Activated T-helper 2 cell treated with anti-CD3 and anti-CD28 coated beads, Interferon-gamma antibody, Interleukin-2, Interleukin-4, amounts not matched to agents 10 μg/mL and 5 μg/mL and 100 μg/mL, durations not matched to agents 14 hours and 24 hours and 36 hours (primary cell): ENCODE measurements at places on chromosomes 4 and X.

DNA sequence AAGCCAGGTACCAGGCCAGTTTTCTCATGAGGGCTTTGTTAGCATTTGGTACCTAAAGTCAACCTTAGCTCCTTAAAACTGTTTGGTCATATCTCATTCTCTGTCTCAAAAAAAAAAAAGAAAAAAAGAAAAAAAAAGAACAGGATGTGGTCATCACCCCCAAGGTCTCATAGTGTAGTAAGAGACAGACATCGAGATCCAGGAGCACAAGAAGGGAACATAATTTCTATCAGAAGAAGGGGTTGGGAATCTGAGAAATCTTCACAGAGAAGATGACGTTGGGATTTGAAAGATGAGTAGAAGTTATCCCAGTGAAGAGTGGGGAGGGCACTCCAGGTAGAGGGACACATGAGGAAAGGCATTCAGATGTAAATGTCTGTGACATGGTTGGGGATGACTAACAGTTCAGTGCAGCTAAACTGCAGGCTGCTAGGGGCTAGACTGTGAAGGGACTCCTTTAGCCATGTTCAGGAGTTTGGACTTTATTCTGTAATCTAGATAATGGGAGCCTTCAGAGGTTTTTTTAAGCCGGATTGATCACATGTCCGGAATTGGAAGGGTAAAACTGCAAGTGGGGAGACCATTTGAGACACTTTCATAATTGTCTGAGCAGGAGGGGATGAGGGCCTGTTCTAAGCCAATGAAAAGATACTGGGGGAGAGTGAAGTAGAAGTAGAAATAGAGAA lies 26.9 kb upstream of the GJB1 start:
- no peak for DNase-seq

GRCh38 chr4:132540268-132540667 lies 608.8 kb upstream of the PCDH10 start:
- DNase-seq, result no peak

DNA sequence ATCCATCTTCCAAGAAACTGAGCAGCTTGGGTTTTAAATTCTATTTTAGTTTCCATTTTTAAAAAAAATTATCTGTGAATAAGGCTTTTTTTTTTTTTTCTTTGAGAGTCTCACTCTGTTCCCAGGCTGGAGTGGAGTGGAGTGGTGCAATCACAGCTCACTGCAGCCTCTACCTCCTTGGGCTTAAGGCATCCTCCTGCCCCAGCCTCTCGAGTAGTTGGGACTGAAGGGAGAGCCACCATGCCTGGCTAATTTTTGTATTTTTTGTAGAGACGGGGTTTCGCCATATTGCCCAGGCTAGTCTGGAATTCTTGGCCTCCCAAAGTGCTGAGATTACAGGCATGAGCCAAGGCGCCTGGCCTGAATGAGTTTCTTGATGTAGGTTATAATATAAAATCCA lies 1.4 kb downstream of the ENOPH1 start:
- DNase-seq, result no peak

DNA sequence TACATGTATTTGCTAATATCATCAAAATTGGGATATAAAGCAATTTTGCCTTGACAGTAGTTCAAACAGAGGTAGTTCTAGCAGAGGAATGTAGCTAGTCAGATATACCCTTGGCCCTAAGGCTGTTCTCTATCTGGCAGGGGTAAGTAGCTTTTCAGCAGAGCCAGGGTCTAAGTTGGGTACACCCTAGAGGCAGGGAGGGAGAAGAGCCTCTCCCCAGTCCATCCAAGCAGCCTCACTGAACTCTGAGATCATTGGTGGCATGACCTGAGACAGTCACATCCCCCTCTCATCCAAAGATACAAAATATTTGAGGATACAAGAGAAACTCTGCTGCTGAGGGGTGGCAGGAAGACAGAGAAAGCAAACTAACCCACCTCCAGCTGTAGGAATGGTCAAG lies 343.7 kb downstream of the DHX15 start:
- no peak for DNase-seq

- peak; percentile 79 for DNase-seq
These were observed at the start of gene DGKQ for GRCh38 chr4:973431-974397. Gene DGKQ (minus strand): TSS chr4:973569. CDS start chr4:973482, 87 bp downstream.

GRCh38 chr4:151721466-151721865 lies 39.3 kb downstream of the GATB start:
- no peak for DNase-seq

DNA sequence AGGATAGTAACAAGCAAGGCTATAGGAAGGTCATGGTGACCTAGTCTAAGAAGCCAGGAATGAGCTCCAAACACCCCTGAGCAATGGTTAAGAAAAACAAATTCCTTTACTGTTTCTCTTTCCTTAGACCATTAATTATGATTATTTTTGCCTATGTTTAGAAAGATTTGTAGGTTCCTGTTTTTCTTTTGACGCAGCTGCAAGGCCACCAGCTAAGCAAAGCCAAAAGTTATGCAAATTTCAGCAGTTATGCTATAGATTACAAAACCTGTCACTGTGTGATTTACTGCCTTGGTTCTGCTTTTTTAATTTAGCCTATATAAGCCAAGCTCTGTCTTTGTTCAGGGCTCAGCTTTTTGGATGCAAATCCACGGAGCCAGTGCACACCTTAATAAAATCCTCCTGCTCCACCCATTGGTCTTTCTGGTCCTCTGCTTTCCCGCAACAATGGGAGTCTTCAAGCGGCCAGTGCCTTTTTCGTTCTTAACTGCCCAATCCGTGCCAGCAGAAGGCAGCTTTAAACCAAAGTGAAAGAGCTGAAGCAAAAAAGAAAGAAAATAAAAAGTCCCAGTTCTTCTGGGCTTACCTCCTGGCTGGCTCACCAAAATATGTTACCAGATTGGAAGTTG lies 1.4 kb upstream of the CEP135 start:
- DNase-seq, result no peak

DNA sequence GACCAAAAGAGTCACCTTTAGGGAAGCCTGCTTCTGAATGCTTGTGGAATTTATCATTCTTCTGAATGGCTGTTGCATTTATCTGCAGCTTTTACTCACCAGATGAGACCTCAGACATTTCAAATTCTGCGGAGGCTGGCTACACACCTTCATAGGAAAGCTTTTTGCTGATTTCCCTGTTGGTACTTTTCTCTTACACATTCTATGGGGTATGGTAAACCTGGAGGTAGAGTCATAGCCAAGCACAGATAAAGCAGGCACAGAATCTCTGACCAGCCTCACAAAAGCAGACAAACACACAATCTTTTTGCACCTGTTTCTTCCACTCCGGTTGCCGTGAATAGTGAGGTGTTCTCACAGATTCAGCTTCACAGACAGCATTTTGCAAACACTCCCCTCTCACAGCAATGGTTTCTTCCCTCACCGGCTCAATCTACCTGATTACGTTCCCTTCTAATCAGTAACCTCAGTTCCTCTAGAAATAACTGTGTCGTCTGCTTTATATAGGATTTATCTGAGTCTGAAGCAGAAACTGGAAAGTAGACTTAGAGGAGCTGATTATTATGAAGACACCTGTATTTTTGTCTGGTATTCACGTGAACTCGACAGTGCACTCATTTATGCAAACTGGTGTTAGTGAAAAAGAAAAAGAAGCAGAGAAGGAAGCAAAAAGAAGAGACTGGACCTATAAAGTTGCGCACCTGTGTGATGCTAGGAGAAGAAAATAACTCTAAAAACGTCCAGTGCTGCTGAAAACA lies 83.1 kb downstream of the DMD start:
- DNase-seq, result no peak

DNA sequence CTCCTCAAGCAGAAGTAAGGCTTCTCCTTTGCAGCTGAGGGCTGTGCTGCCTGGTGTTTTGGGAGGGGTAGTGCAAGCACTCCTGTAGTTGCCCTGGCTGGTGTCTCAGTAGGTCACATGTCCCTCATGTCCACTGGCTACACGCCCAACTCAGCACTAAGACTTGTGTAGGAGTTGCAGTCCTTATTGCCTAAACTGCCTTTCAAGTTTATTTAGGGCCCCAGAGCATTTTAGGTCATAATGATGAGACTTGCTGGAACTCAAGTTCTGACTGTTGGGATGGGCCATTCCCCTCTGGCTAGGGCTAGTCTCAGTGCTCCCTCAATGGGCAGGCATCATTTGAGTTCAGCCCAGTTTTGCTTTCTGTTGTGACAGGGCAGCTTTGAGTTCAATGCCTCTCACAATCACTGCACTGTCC lies 44.1 kb downstream of the PPM1K start:
- DNase-seq, result no peak

DNA sequence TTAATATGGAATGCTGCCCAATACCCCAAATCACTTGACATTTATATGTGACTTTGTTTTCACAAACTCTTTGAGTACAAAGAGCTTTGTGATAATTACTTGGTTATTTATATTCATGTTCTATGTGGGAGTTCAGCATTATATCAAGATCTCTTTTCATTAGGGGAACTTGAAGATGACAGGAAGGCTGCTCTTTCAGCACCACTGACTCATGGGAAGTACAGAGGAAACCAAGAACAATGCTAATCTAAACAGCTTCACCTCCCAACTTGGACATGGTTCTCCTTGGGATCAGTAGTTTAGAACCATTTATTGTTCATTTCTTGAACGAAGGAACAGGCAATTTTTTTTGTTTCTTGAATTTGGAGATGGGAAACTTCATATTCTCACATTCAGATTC lies 184.0 kb upstream of the AFF2 start:
- no peak for DNase-seq

GRCh38 chr4:3873408-3874027 lies 107.3 kb downstream of the ADRA2C start:
- DNase-seq, result no peak

- DNase-seq, result no peak
These were observed 733.4 kb upstream of the INTU start for GRCh38 chr4:126899331-126899801.

GRCh38 chrX:14922437-14922836 lies 49.2 kb downstream of the MOSPD2 start:
- no peak for DNase-seq

- no peak for DNase-seq
These were observed 45.2 kb upstream of the UNC5C start for GRCh38 chr4:95594013-95594412.

DNA sequence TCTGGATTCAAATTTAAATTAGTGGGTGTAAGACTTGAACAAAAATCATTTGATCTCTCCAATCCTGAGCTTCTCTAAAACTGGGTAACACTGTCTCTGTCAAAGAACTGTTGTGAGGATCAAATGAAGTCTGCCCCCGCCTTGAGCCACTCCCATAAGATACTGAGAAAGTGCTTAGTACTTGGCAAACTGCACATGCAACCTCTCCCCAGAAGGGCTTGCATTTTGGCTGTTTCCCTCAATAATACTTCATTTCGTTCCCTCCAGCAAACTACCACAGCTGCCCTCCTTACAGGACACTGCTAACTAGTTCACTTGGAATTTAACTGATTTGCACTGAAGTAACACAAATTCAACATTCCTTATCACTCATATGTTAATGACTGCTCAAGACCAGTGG lies 79.8 kb downstream of the APBB2 start:
- DNase-seq, result no peak

GRCh38 chr4:146852360-146852759 lies 93.3 kb downstream of the TTC29 start:
- DNase-seq, result no peak

- no peak for DNase-seq
These were observed 138.2 kb upstream of the AADAT start for GRCh38 chr4:170227928-170228327.

DNA sequence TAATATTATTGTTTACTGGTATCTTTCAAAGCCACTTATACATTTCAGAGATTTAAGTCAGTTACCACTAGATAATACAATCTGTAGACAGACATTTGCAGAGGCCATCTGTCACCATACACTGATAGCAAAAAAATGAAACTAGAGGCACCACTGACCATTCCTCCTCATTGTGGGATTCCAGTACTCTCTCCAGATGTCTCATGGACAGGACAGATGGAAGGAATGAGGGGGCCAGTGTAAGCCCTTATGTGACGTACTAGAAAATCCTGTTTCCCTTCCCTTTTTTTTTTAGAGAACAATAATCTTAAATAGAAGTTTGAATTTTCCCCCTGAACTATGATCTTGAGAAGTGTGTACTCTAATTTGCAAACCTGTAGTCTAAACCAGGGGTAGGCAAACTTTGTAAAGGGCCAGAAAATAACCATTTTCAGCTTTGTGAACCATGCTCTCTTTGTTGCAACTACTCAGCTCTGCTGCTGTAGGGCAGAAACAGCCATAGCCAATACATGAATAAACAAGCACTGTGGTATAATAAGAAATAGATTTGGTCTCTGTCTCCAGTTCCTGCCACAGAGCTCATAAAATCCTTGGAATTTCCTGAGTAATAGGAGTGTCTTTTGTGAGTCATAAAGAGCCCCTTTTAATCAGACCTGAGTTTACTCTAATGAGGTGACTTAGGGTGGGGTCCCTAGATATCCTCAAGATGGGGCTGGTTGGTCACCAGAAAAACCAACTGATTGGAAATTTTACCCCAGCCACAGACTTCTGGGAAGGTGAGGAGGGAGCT lies 90.4 kb downstream of the MOSPD2 start:
- DNase-seq, result no peak

DNA sequence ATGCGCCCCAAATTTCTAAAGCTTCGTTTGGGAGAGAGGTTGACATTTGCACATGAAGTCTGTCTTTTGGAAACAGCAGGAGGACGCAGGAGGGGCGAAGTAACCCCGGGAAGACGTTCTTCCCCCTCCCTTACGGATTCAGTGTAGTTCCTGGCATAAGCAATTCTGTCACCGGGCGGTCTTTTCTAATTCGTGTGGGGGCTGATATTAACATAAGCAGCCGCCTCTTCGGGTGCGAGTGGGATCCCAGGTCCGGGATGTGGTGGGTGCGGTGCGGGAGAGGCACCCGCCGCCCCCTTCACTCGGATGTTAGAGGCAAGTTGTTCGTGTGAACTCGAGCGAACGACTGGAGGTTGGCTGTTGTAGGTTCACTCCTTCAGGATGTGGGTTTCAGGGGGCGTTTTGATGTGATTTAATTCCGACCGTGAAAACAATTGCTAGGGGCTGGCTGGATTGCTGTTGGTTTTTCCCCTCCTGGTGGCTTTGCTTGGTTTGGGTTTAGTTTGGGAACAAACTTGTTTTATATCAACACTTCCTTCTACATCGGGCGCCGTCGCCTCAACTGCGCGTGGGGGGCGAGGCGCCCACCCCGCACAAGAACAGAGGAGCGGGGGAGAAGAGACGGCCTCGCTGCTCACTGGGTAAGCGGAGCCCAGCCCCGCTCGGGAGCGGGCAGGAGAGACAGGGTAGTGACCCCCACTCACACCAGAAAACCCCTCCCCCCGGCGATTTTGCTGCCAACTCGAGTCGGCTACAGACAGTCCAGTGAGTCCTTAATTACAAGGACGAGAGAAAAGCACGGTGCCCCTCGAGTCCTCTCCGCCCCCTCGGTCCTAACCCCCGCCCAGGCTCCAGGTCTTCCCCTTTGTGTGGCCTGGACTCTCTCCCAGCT lies 2.9 kb upstream of the LEF1 start:
- peak; percentile 52 for DNase-seq

DNA sequence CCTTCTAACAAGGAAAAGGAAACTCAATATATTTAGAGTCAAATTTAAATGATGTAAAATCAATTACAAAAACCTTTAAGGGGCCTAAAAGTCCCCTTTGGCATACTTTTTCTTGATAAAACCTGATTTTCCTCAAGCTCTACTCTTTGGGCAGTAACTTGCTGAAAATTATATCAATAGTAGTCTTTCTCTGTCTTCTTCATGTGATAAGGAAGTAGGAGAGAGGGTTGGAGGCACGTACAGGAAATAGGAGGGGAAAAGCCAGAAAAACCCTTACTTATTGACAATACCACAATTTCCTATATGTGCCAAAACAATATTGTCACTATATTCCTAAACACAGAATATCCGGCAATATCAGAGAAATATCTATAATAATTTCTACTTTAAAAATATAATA lies 9.6 kb downstream of the RHOH start:
- no peak for DNase-seq

GRCh38 chr4:121165206-121165605 lies 1.1 kb upstream of the TNIP3 start:
- no peak for DNase-seq
